IMR-90 (cell line): ENCODE measurements at places on chromosomes 5 and 9. TPM values are rescaled to one million over a fixed set of nuclear protein-coding genes. Genes with fewer than 3 reads are reported as not detected.
A peak's percentile ranks its signal among the peaks of the same experiment; 100 is the strongest.

The FOXD4L6 gene
- not detected in 2 replicates for total RNA-seq

DNA sequence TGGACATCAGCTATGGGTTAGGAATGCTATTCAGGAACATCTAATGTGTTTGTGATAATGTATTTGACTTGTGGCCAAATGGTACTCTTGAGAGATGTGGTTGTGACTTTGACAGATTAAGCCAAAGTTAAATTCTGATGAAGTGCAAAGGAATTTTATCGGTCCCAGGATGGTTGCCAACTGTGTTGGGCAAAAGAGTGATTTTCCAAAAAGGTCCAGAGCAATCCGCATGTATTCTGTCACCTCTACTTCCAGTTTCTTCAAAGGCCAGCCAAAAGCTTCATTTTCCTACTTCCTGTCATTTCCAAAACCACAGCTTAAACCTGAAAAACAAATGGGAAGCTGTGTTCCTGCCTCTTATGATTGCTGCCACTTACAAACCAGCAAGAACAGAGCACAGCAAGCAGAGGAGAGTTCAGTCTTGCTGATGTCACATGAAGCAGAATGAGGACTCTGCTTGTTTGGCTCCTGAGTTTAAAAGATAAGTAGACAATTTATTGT, 59.8 kb downstream of the MARCHF3 start:
- peak; percentile 42 for DNase-seq
- H3K4me3 ChIP-seq, result no peak overlapping the region
- H3K27ac ChIP-seq, result no peak overlapping the region
- H3K27me3 ChIP-seq, result no peaks in the 10 kb centered on the region
- no peaks in the 10 kb centered on the region for H3K36me3 ChIP-seq
- H3K4me1 ChIP-seq, result peaks cover 10% of the 10 kb centered on the region

DNA sequence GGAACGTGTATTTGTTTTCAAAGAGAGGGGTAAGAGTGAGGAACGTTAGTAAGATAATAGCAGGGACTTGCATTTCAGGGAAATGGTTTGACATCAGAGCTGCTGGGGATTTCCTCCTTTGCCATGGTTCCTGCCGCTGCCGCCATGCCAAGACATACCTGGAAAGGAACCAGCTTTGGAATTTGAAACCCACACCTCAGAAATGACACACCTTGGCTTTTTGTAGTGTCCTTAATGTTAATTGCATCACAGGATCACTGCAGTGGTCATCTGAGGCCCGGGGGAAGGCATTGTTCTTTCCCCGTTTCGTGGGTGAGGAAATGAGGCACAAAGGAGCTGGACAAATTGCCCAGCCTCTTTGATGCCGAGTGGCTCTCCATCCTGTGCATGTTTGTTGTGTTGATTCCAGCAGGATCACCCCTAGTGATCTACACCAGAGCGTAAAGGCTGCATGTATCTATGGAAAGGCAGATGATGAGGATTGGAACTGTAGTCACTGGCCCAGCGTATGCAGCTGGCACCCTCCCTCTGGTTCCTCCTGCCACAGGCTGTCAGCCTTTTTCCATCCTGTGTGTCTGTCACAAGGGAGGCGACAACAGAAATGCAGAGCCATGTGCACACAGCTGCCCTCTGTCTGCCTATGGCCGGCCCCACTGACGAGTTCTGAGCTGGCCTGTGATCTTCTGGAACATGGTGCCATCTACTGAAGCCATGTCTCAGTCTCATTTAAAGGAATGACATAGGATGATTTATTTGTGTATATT, 37.8 kb downstream of the SLC46A2 start:
- no peak overlapping the region for H3K4me3 ChIP-seq
- no peaks in the 10 kb centered on the region for H3K4me1 ChIP-seq
- peaks cover 16% of the 10 kb centered on the region for H3K36me3 ChIP-seq
- H3K27me3 ChIP-seq, result no peaks in the 10 kb centered on the region
- H3K27ac ChIP-seq, result no peak overlapping the region

DNA sequence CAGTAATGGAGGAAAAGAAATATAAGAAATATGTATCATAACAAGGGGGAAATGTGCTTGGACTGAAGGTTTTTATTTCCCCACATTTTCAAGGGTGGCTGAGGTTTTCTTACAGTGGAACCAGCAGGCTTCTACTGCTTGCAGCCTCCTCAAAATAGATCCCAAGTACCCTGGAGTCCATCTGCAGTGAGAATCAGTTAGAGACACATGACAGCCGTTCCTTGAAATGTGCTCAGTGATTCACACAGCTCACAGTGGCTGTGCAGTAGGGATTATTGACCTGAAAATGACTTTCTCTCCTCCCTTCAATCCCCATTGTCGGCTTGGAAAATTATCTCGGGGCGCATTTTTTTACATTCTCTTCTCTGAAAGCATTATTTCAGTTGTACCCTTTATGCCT, 832.0 kb downstream of the TLR4 start:
- no peaks in the 10 kb centered on the region for H3K36me3 ChIP-seq
- H3K4me3 ChIP-seq, result no peak overlapping the region
- H3K4me1 ChIP-seq, result no peaks in the 10 kb centered on the region
- no peak overlapping the region for H3K27ac ChIP-seq
- no peaks in the 10 kb centered on the region for H3K27me3 ChIP-seq
- no peak for DNase-seq

- no peaks in the 10 kb centered on the region; the same call in 1 of the 2 replicates for H3K4me1 ChIP-seq
- no peaks in the 10 kb centered on the region for H3K36me3 ChIP-seq
- no peaks in the 10 kb centered on the region; the same call in 1 of the 2 replicates for H3K27me3 ChIP-seq
- DNase-seq, result no peak
Observed at GRCh38 chr5:126647071-126647470, 46.3 kb downstream of the PHAX start.

The SOHLH1 gene
- not detected in 2 replicates for total RNA-seq

DNA sequence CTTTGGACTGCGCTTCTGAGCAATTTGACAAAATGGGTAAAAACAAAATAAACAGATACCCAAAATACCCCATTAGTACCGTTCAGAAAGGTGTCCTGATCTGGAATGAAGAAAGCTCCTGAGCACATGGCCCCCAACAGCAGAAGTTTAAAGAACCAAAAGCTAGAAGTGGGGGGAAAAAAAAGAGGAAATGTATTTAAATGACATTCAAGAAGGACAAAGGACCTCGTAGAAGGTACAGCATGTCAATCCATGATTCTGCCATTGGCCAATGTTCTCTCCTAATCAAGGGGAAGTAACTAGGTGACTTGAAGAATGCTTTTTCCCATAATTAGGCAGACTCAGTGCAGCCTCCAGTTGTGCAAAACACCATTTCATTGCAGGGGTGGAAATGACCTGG, 78.6 kb downstream of the SERINC5 start:
- no peak overlapping the region for H3K4me3 ChIP-seq
- no peaks in the 10 kb centered on the region for H3K36me3 ChIP-seq
- H3K27me3 ChIP-seq, result no peaks in the 10 kb centered on the region

- H3K4me3 ChIP-seq, result peak overlapping the region; percentile 74
- no peak for DNase-seq
- H3K27me3 ChIP-seq, result no peaks in the 10 kb centered on the region
- peaks cover 9% of the 10 kb centered on the region for H3K4me1 ChIP-seq
- H3K36me3 ChIP-seq, result no peaks in the 10 kb centered on the region
- no peak overlapping the region for H3K27ac ChIP-seq
Observed at GRCh38 chr5:119355244-119355638, 578 bp upstream of the TNFAIP8 start.

- H3K4me3 ChIP-seq, result no peak overlapping the region
- DNase-seq, result no peak
- H3K27ac ChIP-seq, result no peak overlapping the region
- H3K27me3 ChIP-seq, result no peaks in the 10 kb centered on the region
- H3K36me3 ChIP-seq, result no peaks in the 10 kb centered on the region
- H3K4me1 ChIP-seq, result no peaks in the 10 kb centered on the region
Observed at GRCh38 chr9:74443036-74443750, 53.9 kb upstream of the RORB start.
